ENCODE measurements at places on chromosomes 3 and 15.
A peak's percentile ranks its signal among the peaks of the same experiment; 100 is the strongest.

DNA sequence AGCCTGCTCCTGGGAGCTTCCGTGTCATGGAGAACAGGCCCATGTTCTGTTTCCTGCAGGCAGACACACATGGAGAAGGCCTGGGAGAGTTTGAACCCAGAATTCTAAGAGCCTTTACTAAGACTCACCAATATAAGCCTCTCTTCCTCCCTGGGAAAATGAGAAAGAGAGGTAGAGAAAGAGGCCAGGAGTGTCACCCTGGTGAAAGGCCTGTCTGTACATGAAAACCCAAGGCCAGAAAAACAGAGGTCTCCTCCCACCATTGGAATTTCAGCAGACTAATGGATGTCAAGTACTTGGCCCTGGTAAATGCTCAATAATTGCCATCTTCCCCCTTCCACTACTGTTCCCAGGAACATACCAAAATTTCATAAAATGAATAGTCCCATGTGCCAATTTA lies 117.6 kb downstream of the TOP2B start:
- DNase-seq = no peak

DNA sequence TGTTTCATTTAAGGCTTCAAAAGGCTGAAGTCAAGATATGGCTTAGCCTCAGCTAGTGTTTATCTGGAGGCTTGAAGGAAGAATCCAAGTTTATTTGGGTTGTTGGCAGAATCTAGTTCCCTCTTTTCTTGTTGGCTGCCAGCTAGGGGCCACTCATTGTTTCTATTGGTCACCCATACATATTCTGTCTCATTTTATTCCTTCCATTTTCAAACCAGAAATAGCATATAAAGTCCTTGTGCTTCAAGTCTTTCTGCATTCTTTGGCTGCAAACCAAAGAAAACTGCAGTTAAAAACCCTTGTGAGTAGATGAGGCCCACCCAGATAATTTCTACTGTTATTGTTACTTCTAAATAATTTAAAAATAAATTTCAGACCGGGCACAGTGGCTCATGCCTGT lies 301.7 kb downstream of the OXSM start:
- no peak for DNase-seq

GRCh38 chr15:62889141-62889661 lies 153.3 kb upstream of the TPM1 start:
- DNase-seq = no peak

GRCh38 chr3:160105907-160106584 lies 117.4 kb downstream of the IL12A start:
- no peak for DNase-seq

GRCh38 chr3:170021083-170021482 lies 16.7 kb upstream of the GPR160 start:
- no peak for DNase-seq

DNA sequence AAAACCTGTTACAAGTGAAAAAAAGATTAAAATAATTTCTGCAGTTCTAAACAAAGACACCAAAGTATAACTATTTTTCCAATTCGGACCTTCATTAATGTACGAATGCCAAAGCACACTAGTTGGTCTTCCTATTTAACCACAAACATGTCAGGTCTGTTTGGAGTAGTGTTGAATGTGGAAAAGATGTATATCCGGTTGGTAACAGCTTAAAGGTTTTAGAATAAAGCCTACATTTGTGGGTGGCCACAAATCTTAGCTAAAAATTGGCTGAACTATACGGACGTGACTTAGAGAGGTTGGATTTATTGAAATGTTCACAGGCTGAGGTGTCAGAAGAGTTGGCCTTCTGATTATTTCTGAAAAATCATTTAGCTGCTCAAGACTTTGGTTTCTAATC lies 78.4 kb downstream of the FSIP1 start:
- peak; percentile 34 for DNase-seq

- no peak for DNase-seq
These were observed 1.1 kb upstream of the GP9 start for GRCh38 chr3:129059311-129059958.

GRCh38 chr15:49645941-49646340 lies 25.1 kb downstream of the DTWD1 start:
- peak; percentile 79 for DNase-seq

GRCh38 chr3:155302481-155302880 lies 9.0 kb upstream of the STRIT1 start:
- peak; percentile 33 for DNase-seq

- DNase-seq = no peak
These were observed 301.6 kb downstream of the ZPLD1 start for GRCh38 chr3:102736288-102736974.

GRCh38 chr3:27085829-27086730 lies 283.1 kb downstream of the NEK10 start:
- DNase-seq = no peak

DNA sequence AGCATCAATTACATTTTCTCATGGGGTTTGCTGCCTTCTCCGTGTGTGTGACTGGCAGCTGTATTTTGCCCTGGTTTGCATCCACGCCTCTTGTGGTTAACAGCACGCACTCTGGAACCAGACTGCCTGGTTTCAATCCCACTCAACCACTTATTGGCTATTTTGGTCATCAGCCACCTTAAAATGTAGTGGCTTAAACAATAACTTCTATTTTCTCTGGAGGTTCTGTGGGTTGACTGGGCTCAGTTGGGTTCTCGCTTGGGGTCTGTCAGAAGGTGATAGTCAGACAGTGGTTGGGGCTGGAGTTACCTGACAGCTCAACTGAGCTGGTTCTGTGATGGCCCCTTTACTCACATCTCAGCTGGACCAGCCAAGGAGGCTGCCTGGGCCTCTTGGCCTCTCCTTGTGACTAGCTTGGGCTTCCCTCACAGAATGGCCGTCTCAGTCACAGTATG lies 36.8 kb downstream of the EHD4 start:
- DNase-seq = no peak

DNA sequence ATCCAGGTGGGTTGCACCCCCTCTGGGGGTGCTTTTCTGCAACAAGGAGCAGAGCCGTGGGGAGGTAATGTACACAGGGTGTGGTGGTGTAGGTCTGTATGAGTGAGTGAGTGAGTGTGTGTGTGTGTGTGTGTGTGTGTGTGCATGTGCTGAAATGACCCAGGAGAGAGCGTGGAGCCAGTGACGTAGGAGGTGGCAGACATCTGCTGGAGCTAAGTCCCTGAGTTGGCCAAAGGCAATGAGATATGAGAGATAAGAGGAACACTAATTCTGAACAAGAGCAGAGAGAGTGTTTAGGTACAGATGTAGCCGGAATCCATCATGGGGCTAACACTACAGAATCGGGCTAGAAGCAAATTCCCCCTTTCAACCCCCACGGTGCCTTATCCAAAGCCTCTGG lies 27.6 kb downstream of the BDH1 start:
- DNase-seq = no peak

- no peak for DNase-seq
These were observed 72.7 kb upstream of the AKAP13 start for GRCh38 chr15:85307687-85308045.

GRCh38 chr3:74582982-74583381 lies 31.5 kb downstream of the CNTN3 start:
- DNase-seq = no peak

DNA sequence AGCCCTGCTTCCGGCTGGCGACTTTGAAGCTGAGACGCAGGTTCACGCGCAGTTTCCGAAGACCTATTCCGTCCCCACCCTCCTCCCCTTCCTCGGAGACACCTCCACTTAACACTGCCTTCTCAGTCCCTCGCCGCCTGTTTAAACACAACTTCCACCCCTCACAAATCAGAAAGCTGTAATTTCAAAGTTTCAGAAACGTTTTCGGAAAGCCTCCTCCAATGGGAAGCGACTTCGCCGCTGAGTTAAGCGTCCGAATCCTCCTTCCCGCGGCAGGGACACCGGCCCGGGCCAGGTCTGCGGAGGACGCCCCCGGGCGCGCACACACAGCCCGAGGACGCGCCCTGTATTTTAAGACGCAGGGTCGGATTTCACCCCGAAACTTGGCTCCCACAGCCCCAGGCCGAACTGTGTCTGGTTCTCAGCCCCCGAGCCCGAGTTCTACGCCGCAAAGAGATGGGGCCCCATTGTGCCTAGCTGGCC lies 559 bp upstream of the LRRN1 start:
- DNase-seq = peak; percentile 26

DNA sequence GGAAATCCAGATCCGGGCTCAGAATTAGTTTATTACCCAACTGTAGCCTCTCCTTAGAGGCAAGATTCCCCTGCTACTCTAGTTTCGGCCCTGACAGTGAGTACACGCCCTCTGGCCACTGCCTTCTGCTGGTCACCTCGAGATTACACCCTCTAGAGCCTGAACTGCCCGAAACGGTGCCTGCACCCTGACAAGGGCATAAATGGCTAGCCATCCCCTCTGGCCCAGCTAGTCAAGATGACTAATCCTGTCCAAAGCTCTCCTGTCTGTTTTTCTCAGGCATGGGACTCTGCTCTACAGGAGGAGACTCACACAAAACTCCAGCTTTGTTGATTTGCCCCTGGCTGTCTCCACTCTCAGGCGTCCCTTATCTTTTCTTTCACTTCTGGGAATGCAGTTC lies 150.5 kb upstream of the UBE2E2 start:
- DNase-seq = peak; percentile 12

DNA sequence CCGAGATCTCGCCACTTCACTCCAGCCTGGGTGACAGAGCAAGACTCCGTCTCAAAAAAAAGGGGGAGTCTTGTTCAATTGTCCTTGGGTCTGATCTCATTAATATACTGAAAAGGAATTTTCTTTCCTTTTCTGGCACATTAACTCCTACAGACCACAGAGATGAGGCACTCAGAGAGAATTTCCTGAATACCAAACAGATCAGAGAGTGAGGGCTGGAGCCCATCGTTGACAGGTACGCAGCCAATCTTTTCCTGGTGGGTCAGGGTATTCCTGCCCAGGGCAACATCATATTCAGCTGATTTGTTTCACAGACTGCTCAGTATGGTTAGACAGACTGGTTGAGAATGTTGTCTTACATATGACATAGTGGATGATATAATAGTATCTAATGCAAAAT lies 82.8 kb upstream of the TNFSF10 start:
- peak; percentile 93 for DNase-seq

DNA sequence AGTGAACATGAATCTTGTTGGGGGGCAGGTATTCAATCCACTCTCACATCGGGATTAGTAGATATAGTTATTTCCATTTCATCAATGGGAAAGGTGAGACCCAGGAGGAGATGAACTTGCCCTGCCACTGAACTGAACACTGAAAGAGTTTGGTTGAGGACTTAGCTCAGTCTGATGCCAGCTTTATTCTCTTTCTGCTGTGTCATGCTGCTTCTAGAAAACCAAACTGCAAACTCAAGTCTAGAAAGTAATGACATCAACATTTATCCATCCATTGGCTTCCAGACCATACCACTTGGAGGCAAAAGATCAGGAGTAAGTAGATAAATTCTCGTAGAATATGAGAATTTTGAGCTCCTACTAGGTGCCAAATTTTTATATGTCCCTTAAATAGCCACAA lies 288.0 kb upstream of the CTNNB1 start:
- no peak for DNase-seq

- no peak for DNase-seq
These were observed 718.7 kb upstream of the SGO1 start for GRCh38 chr3:20904671-20905070.

DNA sequence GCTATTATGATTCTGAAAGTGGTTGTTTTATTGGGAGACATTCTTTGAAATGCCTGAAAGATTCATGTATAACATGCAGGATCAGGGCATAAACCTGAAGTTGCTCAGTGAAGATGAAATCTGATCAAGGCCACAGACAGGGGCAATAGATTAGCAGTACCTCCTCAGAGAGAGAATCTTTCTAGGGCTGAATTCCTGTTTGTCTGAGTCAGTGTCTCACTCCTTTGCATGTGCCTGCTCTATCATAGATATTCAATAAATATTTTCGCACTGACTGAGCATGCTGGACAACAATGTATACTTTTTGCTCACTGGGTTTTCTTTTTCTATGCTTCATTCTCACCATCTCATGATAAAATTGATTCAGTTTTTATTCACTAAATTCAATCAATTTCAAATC lies 49.8 kb upstream of the PFN2 start:
- DNase-seq = peak; percentile 70

DNA sequence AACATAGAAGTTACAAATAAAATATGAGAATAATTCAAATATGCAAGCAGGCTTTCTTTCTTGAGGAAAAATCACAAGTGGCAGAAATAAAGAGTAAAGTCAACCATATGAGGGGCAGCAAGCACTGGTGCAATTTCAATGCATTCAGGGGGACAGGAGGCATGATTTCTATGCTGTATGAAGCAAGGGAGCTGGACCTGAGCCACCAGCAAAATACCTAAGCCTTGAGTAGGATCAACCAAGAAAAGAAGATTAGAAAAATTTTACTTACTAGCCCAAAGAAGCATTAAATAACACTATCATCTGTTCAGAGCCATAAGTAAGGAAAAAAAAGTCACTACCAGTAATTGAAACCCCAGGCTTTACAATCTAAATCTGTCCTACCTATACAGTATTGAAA lies 6.3 kb downstream of the ADGRG7 start:
- DNase-seq = peak; percentile 49

- no peak for DNase-seq
These were observed 645.6 kb upstream of the CBLB start for GRCh38 chr3:106514431-106514830.

- no peak for DNase-seq
These were observed 109.7 kb upstream of the FAM3D start for GRCh38 chr3:58776231-58776630.

DNA sequence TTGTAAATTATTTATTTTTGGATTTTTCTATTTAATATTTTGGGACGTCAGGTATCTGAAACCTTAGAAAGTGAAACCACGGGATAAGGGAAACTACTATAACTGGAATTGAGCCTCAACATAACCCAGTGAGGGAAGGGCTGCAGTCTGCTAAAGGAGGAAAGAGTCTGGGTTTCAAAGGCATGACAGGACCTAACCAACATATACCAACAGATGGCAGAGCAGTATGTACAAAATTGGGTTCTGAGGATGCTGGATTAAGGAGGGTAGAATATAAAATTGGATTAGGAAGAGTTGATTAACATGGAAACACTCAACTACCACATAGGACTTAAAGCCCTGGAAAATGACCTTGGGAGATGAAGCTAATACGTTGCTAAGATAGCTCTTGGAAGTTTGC lies 603.5 kb downstream of the MECOM start:
- no peak for DNase-seq

GRCh38 chr3:69016102-69016501 lies 2.6 kb upstream of the EOGT start:
- DNase-seq = no peak

DNA sequence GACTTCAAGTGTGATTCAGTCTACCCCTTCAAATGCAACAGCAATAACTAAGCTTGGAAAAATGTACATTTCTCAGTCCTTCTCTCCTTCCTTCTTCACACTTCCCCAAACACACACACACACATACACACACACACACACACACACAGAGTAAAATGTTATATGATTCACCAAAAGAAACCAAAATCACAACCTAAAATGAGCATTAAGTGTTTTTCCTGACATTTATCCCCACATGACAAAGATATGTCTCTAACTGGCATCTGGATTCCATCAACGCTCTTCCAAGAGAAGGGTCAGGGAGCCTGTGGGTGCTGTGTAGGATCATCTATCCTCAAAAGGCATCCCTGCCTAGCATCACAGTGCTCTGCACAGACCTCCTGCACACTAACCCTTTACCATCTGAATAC lies 21.0 kb downstream of the PDZRN3 start:
- peak; percentile 63 for DNase-seq
